ENCODE measurements at places on chromosomes 12 and 14. TPM values are rescaled to one million over a fixed set of nuclear protein-coding genes. Genes with fewer than 3 reads are reported as not detected.

DNA sequence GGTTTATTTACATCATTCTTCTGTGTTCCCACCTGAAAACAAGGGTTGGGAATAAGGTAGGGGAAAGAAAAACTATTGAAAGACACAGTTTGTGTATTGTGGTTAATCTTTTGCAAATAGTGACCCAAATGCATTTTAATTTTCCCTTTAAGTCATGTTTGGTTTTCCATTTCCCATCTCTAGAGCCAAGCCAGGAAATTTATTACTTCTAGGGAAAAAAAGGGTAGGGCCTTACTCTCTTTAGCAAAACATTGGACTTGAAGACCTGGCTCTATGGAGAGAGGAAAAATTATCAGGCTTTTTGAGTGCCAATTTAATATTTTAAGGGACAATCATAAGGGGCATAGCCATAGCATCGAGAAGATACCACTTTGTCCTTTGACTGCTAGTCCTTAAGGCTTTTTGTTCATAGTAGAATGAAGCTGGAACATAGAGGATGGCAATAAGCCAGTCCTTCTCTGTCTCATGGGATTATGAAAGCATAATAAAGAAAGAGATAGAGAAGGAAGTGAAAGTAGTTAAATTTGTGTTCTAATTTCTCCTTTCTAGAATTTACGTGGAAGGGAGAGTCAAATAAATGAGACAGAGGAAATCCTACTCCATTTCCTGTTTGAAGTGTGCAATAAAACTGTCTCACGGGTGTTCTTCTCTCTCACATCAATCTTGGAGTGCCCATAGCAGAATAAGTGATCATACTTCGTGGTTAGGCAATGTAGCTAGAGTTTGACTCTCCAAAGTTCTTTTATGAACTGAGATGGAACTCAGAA lies 50.9 kb upstream of the PPFIA2 start:
- DNase-seq, result no peak

DNA sequence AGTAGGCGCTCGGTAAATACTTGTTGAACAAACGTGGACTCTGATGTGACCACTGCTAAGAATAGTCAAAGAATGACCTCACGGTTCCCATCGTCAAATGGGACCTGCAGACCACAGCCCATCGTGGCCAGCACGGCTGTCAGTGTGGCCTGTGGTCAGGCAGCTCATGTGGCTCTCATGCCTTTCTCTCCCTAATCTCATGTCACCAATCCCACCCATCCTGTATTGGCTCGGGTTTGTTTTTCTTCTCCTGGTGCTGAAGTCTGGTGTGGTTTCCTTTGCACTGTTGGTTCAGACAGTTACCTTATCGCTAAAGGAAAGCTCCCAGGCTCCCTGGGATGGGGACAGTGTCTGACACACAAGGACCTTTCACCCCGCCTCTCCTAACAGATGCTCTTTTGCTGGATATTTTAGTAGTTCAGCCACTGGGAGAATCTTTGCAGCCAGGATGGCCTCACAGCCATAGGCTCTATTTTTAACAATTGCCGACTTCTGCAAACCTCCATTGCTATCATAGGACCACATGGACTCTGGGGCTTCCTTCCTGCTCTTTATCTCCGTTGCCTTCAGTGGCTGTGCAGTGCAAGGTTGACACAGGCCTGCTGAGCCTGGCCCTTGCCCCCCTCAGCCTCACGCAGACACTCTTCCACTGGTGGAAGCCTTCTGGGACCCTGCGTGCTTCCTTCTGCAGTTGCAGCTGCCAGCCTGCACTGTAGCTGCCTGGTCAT lies 293.1 kb upstream of the FKBP4 start:
- DNase-seq, result no peak

Gene GOLGA5
- 17.4 TPM for total RNA-seq

GRCh38 chr14:61678975-61679374 lies 16.3 kb upstream of the HIF1A start:
- DNase-seq, result no peak

Data from CD8-positive, alpha-beta memory T cell (primary cell).